ENCODE measurements at places on chromosomes 7 and 10.

DNA sequence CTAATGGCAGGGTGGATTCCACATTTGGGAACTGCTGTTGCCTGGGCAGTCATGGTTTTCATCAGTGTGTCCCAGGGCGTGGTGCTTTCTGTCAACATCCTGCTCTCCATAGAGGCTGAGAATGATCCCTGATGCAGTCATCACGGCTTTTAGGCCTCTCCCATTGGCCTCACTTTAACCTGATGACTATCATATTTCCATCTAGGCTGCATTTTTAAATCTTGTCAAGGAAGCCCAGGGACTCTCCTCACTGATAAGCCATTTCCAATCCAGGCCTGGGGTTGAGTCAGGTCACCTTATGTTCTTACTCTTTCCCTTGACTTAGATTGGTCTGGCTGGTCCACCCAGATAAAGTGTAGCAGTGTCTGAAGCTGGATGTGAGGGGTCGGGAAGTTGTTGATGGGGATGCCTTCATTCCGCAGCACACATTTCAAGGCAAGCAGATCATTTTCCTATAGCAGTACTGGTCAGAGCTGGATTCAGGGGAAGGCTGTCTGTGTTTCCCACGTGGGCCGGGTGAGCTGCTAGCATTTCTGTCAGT is 177.0 kb downstream of the AUTS2 start:
- DNase-seq, result no peak

DNA sequence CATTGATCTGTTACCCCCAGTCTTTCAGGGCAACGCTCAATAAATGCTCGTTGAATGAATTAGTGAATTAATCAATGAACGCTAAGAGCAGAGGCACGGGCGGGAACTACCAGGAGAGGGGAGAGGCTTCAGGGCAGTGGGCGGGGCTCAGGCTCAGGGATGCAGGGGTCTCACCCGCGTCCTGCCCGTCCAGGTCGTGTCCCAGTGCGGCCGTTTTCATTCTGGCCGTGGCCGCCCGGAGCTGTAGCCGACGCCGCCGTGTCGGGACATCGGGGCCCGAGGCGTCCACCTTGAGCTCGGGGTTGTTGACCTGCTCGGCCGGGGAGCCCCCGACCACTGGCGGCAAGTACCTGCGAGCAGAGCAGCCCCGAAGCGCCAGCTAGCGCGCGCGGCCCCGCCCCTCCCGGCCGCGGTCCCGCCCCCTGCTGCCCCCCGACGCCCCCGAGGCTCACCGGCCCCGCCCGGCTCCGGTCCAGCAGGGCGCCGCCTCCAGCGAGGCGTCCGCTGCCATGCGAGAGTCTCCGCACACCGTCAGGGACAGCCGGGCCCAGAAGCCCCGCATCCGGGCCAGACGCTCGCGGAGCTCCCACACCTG is 2.8 kb upstream of the GAL3ST4 start:
- no peak for DNase-seq

- no peak for DNase-seq
Observed at GRCh38 chr7:24052572-24053260, 231.3 kb upstream of the NPY start.

GRCh38 chr7:47520406-47520805 is 61.5 kb downstream of the TNS3 start:
- DNase-seq, result no peak

- DNase-seq, result no peak
Observed at GRCh38 chr7:106774768-106775551, 90.1 kb upstream of the PIK3CG start.

GRCh38 chr7:141397236-141398163 is 153.7 kb upstream of the AGK start:
- no peak for DNase-seq

DNA sequence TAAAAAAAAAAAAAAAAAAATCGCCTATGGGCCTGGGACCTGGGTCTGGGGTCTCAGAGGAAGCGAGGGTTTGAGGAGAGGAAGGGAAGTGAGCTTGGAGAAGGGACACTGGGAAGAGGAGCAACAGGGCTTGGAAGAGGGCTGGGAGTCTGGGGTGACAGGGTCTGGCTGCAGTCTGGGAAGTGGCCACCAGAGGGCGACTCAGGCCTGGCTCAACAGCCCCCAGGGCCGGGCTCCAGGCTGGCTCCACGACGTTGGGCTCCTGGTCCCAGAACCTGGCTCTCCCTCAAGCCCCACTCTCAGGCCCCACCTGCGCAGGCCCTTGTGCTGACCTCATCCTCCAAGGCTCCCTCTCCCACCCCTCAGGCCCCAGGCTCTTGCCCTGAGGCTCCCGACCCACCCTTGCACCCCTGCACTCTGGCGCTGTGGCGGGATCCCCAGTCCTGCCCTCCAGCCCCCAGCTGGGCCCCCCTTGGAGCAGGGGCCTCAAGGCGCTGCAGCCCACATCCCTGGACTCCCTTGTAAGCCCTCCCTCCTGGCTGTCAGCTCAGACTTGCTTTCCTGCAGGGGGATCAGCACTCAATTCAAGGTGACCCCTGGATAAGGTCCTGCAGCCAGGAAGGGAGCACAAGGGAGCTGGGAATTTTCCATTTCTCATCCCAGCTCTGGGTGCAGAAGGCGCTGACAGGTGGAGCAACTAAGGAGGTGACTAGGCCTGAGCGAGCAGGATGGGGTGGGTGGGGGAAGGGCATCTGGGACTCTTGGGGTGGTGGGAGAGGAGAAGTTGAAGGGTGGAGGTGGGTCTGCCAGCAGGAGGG is 5.4 kb upstream of the SPACDR start:
- peak; percentile 85 for DNase-seq

DNA sequence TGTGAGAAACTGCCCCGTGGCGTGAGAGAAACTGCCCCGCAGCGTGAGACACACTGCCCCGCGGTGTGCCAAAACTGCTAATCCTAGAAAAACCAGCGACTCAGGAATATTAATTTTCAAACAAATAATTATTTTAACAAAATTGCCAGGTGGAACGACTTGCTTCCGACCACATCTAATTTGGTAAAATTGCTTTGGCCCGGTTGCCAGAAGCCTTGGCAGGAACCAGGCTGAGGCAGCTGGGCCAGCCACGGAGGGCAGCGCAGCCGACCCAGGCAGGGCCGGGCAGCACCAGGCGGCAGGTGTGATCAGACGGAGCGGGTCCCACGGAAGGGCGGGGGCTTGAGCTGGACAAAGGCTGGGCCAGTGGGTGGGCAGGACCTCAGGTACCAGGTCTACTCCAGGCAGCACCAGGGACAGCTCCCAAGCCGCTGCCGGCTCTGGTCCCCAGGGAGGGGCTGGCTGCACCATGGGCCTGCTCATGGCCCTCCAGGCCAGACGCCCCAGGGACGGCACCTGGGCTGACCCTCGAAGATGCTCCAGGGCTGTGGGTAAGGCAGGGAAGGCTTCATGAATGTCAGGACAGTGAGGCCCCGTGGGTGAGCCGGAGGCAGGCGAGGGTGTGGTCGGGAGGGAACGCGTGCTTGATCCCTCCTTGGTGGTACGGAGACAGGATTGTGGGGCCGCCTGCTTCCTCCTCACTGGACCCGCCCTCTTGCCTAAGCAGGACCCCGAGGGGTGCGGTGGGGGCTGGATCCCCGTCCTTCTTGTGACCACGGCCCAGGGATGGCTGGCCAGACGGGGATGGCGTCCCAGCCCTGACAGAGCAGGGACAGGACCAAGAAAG is 7.7 kb upstream of the ADGRA1 start:
- no peak for DNase-seq

DNA sequence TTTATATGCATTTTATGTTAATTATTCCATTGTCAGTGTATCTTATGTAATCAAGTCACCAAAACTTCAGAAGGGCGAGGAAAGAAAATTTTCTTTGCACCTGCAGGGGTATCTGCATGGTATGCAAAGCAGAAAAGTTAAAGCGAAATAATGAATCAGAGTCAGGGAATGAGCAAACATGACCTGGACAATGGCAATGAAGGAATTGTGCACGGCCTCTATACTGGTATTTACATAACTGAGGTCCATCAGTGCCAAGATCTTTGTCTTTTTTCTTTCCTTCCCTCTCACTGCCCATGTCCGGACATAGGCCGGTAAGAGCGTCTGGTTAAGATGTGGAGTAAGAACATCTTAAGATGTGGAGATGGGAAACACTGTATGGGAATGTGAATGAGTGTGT is 14.4 kb upstream of the AKR1C3 start:
- DNase-seq, result no peak

- no peak for DNase-seq
Observed at GRCh38 chr10:68032113-68032512, 43.0 kb downstream of the HERC4 start.

DNA sequence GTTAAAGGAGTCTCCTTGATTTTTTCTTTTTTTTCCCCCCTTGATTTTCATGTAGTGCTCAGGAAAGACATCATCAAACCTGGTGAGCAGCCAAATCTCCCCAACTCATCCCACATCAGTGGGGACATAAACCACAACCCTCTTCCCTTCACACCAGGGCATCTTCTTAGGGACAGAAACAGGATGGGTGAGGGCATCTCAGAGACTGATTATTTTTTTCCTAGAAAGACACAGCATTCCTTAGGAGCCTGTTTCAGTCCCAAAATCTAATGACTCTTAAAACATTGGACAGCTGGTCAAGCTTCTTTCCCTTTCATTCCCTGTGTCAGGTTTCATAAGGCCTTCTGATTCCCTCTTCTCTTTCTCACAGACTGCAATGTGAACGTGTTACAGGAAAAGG is 31.5 kb upstream of the GSAP start:
- DNase-seq, result no peak

- no peak for DNase-seq
Observed at GRCh38 chr10:117757086-117757720, 214.7 kb downstream of the EMX2 start.

- no peak for DNase-seq
Observed at GRCh38 chr7:136585954-136586670, 282.3 kb upstream of the CHRM2 start.

DNA sequence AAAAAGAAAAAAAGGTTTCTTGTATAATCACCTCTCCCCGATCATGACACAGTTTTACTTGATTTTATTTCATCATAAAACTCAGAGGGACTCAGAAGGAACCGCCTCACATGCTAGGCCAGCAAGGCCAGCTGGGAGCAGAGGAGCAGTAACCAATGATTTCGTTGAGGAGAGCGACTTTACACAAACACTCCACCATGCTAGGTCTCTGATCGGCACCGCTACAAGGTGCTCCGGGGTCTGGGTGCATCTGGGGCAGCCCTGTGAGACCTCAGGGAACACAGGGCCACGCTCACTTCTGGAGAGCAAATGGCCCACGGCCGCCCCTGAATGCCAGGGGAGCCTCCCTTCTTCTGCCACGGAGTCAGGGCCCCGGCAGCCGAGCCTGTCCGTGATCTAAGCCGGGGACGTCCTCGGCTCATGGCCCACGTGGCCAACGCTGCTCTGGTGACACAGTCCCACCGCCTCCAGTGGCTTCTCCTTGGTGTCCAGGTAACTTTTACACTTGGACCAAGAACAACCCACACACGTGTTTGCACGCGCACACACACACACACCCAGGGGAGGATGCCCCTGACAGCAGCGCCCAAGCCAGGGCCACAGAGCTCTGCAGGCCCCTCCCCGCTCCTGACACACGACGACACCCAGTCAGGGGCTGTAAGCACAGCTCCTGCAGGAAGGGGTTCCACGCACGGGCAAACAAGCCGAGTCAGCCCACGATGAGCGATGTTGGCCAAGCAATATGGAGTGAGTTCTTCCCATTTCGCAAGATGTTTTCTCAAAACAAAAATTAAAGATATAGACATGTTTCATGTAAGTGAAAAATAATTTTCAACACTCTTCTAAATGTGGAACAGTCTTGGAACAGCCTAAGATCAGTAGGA is 332.3 kb downstream of the DNAJB6 start:
- DNase-seq, result no peak

DNA sequence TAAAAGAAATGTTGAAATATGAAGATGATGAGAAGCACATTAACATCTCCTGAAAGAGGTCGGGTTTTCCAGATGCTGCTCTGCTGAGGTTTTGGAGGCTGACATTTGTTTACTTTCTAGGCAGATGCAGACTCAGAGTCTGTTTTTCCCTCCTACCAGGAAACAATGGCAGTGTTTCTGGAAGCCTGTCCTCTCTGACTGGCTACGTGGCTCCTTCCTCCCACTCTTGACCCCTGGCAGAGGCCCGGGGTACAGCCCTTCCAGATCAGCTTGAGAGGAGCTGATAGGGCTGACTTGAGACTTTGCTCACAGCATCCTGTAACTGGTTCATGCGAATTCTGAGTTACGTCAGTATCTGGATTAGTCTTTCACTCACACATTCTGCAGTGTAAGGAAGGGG is 41.1 kb upstream of the IL15RA start:
- no peak for DNase-seq

GRCh38 chr7:46664453-46664852 is 743.4 kb upstream of the IGFBP3 start:
- DNase-seq, result no peak

GRCh38 chr7:41570766-41571165 is 132.1 kb downstream of the INHBA start:
- no peak for DNase-seq

- DNase-seq, result no peak
Observed at GRCh38 chr7:18565337-18565736, 69.8 kb downstream of the HDAC9 start.

GRCh38 chr10:61902445-61903220 is 1.1 kb downstream of the ARID5B start:
- DNase-seq, result peak; percentile 48

DNA sequence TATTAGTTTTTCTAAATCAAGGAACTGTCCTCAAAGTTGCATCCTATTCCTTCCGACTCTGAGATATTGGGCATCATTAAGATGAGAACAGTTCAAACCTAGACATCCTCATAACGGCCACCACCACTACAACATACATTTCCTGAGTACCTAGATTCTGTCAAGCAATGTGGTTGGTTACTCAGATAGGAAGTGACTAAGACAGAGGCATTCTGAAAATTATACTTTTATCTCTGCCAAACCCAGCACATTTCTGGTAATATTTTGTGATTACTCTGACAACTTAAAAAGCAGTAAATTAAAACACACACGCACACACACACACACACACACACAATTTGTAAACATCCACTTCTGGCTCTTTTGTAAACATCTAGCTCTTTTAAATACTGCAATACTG is 291.2 kb upstream of the MEOX2 start:
- no peak for DNase-seq

GRCh38 chr10:11147722-11148121 is 130.1 kb downstream of the CELF2 start:
- DNase-seq, result no peak

DNA sequence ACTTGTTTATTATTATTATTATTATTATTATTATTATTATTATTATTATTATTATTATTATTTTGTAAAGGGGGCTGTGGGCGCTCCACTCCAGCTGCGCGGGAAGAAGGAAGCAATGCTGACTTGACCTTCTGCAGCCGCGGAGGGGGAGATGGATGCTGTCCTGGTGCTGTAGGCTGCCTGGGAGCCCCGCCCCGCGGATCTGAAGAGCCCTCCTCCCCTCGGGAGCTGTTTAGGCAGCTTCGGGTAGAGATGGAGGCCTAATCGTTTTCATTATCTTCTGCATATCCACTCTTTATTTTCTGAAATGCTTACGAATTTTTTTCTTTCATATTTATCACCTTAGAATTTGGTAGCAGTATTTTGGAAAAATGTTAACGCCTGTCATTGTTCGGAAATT is 101.2 kb upstream of the KLF6 start:
- DNase-seq, result no peak

GRCh38 chr10:1368842-1369171 is 312.6 kb downstream of the WDR37 start:
- DNase-seq, result no peak

Measured in activated naive CD4-positive, alpha-beta T cell (primary cell).